ENCODE measurements at places on chromosomes 2 and 18. TPM values are rescaled to one million over a fixed set of nuclear protein-coding genes. Genes with fewer than 3 reads are reported as not detected.

- H3K4me1 ChIP-seq: no peaks in the 10 kb centered on the region
- H3K27ac ChIP-seq: no peak overlapping the region
- no peaks in the 10 kb centered on the region for H3K36me3 ChIP-seq
- H3K4me3 ChIP-seq: no peak overlapping the region
These were observed 906.1 kb upstream of the SLC39A10 start for GRCh38 chr2:194750926-194751325.

GRCh38 chr18:76997951-76998808, 134.4 kb downstream of the MBP start:
- no peaks in the 10 kb centered on the region for H3K4me1 ChIP-seq
- H3K27ac ChIP-seq: no peak overlapping the region
- peaks cover 4% of the 10 kb centered on the region for H3K27me3 ChIP-seq
- no peaks in the 10 kb centered on the region for H3K36me3 ChIP-seq

GRCh38 chr2:188367164-188367563, 75.5 kb downstream of the GULP1 start:
- no peak overlapping the region for H3K4me3 ChIP-seq
- H3K27ac ChIP-seq: no peak overlapping the region
- DNase-seq: no peak
- no peaks in the 10 kb centered on the region for H3K36me3 ChIP-seq

GRCh38 chr2:126966601-126967000, 67.9 kb downstream of the TEX51 start:
- no peaks in the 10 kb centered on the region for H3K4me1 ChIP-seq
- no peak for DNase-seq
- H3K4me3 ChIP-seq: no peak overlapping the region
- H3K27me3 ChIP-seq: peaks cover 11% of the 10 kb centered on the region
- H3K27ac ChIP-seq: no peak overlapping the region

DNA sequence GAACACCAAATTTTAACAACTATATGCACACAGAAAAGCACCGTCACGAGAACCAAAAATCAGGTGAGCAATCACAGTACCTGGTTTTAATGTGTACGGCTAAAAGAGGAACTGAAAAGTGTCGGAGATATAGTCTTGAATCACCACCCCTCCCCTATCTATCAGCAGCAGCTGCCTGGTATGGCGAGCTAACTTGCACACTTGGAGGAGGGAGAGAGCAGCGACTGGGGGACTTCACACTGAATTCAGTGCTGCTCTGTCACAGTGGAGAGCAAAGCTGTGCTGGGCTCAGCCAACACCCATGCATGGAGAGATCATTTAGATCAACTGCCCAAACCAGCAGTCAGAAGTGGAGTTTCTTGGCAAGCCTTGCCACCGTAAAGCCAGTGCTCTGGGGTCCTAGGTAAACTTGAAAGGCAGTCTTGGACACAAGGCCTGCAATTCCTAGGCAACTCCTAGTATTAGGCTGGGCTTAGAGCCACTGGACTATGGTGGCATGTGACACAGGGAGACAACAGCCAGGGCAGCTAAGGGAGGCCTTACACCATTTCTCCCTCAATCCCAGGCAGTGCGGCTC, 89.2 kb upstream of the CD226 start:
- H3K36me3 ChIP-seq: no peaks in the 10 kb centered on the region
- H3K4me1 ChIP-seq: no peaks in the 10 kb centered on the region
- no peak overlapping the region for H3K27ac ChIP-seq
- DNase-seq: no peak
- H3K27me3 ChIP-seq: no peaks in the 10 kb centered on the region

DNA sequence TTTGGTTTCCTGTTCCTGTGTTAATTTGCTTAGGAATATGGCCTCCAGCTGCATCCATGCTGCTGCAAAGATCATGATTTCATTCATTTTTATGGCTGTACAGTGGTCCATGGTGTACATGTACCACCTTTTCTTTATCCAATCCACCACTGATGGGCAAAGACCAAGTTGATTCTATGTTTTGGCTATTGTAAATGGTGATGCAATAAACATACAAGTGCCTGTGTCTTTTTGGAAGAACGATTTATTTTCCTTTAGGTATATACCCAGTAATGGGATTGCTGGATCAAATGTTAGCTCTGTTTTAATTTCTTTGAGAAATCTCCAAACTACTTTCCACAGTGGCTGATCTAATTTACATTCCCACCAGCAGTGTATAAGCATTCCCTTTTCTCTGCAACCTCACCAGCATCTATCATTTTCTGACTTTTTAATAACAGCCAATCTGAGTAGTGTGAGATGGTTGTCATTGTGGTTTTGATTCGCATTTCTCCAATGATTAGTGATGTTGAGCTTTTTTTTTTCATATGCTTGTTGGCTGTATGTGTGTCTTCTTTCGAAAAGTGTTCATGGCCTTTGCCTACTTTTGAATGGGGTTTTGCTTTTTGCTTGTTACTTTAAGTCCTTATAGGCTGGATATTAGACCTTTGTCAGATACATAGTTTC, 19.4 kb downstream of the EXOC6B start:
- no peaks in the 10 kb centered on the region for H3K36me3 ChIP-seq
- H3K27ac ChIP-seq: no peak overlapping the region
- no peak overlapping the region for H3K4me3 ChIP-seq
- no peaks in the 10 kb centered on the region for H3K27me3 ChIP-seq
- no peaks in the 10 kb centered on the region for H3K4me1 ChIP-seq

The RPRM gene
- not detected for total RNA-seq

The FEV gene
- not detected for total RNA-seq

The PDE11A gene
- total RNA-seq: 0.51 TPM

The NPHP1 gene
- total RNA-seq: 6.1 TPM

The NR4A2 gene
- 1.0 TPM for total RNA-seq

The MBOAT2 gene
- total RNA-seq: 17.9 TPM

The CRYBA2 gene
- not detected for total RNA-seq

The ADAM17 gene
- 52.9 TPM for total RNA-seq

The HOXD4 gene
- 13.7 TPM for total RNA-seq

Measured in endothelial cell of umbilical vein (primary cell).